ENCODE measurements at places on chromosomes 7 and 10. TPM values are rescaled to one million over a fixed set of nuclear protein-coding genes. Genes with fewer than 3 reads are reported as not detected.
A peak's percentile ranks its signal among the peaks of the same experiment; 100 is the strongest.

DNA sequence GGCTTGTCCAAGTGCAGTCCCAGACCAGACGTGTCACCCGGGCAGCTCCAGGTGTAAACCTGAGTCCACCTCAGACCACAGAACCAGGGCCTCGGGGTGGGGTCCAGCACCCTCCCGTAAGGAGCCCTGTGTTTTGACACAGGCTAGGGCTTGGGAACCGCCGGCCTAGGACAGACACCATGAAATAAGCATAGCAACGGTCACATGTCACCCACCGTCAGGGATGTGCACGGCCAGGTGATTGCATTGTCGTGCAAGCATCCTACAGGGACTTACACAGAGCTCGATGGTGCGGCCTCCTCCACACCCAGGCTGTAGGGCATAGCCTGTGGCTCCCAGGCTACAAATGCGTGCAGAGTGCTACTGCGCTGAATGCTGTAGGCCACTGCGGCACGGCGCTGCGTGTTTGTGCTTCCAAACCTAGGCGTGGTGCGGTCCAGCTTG, 10.6 kb downstream of the ZFAND2A start:
- DNase-seq = no peak

DNA sequence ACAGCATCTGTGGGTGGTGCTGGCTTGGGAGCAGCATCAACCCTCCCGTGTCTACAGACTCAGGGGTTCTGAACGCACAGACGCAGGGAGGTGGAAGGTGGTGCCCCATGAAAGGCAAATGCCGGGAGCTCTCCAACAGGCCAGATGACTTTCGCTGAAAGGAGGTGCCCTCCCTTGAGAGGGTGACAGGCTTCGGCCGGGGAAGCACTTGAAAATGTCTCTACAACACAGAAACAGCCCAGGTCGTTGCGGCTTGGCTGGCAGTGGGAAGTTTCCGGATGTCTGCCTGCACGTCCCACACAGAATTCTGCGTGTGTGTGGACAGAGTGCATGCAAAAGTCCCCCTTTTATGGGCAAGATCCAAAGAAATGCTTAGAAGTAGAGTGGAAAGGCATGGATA, 239.6 kb downstream of the SKAP2 start:
- no peak for DNase-seq

- no peak for DNase-seq
These were observed 44.1 kb upstream of the PARD3 start for GRCh38 chr10:34859170-34859569.

DNA sequence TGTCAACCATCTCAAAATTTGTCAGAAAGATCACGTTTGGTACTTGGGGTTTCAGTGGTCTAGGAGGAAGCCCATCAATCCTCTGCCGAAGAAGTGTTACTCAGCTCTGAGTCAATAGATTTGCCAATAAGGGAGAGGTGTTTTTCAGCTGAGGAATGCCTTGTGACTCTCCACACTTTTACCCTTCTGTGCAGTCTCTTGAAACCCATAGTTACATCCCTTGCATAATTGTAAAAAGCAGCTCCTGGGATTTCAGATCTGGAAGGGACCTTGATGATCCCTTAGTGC, 47.5 kb downstream of the INSYN2A start:
- no peak for DNase-seq

DNA sequence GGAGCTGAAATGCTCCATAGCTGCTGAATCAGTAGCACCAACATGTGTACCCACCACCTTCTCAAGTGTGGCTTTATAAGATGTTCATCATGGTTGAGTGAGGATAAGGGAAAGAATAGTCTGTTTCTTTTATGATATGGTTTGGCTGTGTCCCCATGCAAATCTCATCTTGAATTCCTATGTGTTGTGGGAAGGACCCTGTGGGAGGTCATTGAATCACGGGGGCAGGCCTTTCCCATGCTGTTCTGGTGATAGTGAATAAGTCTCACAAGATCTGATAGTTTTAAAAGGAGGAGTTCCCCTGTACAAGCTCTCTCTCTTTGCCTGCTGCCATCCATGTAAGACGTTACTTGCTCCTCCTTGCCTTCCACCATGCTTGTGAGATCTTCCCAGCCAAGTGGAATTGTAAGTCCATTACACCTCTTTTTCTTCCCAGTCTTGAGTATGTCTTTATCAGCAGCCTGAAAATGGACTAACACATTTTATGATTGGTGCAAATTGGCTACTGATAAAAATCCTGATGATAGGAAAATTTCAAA, 799.9 kb downstream of the TNS3 start:
- DNase-seq = no peak

The CYP2C18 gene
- 0.57 TPM for total RNA-seq

GRCh38 chr7:51292596-51292995, 24.0 kb downstream of the COBL start:
- DNase-seq = no peak

The ADAM8 gene
- 220 TPM for total RNA-seq

- DNase-seq = no peak
These were observed 41.2 kb upstream of the SDK1 start for GRCh38 chr7:3259711-3260400.

The IKZF1 gene
- 360 TPM for total RNA-seq

The CABCOCO1 gene
- total RNA-seq = not detected

- DNase-seq = no peak
These were observed 96.9 kb upstream of the PLXDC2 start for GRCh38 chr10:19719284-19719683.

DNA sequence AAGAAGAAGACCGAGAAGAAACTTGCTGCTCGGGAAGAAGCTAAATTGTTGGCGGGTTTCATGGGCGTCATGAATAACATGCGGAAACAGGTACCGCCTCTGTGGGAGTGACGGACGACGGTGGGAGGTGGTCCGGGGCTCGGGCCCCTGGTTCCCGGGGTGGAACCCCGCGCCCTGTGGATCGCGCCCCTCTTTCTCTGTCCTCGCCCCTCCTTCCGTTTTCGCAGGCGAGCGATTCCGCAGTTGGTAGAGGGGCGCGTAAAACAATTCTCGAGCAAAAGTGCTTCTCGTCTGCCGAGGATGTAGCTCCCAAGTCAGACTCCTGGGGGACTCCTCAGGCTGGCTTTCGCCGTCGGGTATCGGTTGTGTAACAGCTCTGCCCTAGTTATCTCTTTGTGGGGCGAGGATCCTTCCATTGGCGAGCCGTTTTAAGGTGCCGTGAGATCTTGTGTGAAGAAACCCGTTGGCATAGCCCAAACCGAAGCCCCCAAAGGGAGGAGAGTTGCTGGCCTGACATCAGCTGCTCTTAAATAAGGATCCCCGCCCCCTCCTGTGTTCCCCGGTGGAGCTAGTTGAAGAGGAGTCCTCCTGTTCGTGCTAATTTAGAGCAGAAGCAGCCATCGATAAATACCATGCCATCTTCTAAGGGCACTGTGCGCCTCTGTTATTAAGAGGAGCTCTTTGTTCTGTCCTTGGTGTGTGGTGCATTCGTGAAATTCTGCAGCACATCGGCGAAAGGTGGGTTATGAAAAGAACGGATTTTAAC, 655 bp downstream of the KLHL7 start:
- peak; percentile 52 for DNase-seq

GRCh38 chr7:128734890-128735289, 4.3 kb upstream of the CALU start:
- no peak for DNase-seq

- no peak for DNase-seq
These were observed 217.7 kb upstream of the ETV1 start for GRCh38 chr7:14207138-14207537.

- DNase-seq = no peak
These were observed 238.6 kb downstream of the MGMT start for GRCh38 chr10:129705676-129706075.

The ENTPD7 gene
- 7.5 TPM for total RNA-seq

DNA sequence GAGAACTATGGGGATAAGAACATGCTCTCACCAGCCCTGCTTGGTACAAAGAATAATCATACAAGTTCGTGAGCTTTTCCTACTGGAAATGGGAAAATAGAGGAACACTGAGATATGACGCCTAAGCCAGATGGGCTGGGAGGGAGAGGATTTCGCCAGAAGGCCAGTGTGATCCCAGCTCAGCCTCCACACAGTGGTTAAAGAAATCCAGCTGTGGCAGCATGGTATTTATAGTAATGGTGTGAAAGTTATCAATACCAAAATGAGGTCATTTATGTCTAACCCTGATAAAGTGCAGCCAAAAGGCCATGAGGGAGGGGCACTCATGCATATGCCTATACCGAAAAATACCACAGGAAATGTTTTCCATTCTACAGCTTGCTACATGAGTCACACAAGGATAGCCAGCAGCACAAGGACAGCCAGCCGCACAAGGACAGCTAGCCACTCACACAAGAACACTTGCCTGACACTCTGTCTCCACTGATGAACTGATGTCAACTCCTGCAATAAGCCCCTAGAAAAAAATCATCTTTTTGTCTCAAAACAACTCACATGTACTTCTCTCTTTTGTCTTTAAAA, 49.4 kb downstream of the FRMPD2 start:
- DNase-seq = no peak

- no peak for DNase-seq
These were observed 2.5 kb upstream of the LAMB4 start for GRCh38 chr7:108132551-108133265.

The C10orf90 gene
- not detected for total RNA-seq

DNA sequence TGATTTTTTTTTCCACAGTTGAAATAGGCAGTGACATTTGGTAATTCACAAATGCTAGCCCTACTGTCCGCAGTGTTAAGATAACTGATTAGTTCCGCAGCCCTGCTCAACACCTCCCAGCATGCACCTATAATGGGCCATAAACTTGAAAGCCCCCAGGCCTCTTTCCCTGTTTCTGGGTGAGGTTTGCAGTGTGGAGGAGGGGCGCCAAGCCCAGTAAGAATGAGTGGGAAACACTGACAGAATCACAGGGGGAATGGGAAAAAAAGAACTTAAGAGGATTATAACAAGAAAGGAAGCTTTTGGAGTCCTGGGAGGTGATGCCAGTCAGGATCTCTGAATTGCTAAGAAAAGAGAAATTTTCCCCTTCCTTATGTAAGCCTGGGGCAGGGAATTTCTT, 39.6 kb upstream of the SP8 start:
- DNase-seq = no peak

The AKR1C1 gene
- 0.97 TPM for total RNA-seq

DNA sequence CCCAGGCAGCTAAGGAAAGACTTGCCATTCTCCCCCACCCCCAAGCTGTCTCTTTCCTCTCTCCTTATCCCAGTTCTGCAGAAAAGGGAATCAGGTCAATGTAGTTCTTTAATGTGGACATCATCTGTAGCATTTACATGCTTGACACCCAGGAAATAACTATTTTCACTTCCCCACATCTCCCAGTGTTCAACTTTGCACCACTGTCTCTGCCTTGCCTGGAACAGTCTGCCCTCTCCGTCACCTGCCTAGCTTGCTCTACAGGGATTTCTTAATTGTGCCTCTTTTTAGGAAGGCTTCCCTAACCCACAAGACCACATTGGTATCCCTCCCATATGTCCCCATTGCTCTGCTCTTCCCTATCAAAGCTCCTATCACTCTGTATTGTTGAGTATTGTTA, 45.9 kb upstream of the TOMM7 start:
- DNase-seq = no peak

GRCh38 chr10:8312781-8313180, 258.3 kb downstream of the GATA3 start:
- DNase-seq = no peak

- DNase-seq = no peak
These were observed 4.8 kb downstream of the MNX1 start for GRCh38 chr7:157005456-157006204.

GRCh38 chr10:58661336-58661735, 148.7 kb downstream of the BICC1 start:
- DNase-seq = no peak

GRCh38 chr7:91778416-91778815, 102.1 kb downstream of the MTERF1 start:
- no peak for DNase-seq

DNA sequence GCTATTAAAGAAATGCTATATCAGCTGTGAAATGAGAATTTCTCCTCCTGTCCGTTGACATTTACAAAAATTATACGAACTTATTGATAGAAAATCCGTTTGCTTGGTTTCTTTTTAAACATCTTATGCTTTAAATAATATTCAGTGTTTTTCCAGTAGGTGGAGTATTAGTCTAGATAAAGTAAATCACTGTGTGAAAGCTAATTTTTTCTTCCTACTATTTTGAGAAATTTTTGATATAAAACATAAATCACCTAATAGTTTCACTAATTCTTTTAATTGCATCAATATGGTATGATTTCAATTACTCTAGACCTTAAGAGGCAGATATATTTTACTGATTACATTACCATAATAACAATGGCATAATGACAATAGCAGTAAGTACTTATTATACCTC, 335.2 kb upstream of the C7orf33 start:
- DNase-seq = no peak

DNA sequence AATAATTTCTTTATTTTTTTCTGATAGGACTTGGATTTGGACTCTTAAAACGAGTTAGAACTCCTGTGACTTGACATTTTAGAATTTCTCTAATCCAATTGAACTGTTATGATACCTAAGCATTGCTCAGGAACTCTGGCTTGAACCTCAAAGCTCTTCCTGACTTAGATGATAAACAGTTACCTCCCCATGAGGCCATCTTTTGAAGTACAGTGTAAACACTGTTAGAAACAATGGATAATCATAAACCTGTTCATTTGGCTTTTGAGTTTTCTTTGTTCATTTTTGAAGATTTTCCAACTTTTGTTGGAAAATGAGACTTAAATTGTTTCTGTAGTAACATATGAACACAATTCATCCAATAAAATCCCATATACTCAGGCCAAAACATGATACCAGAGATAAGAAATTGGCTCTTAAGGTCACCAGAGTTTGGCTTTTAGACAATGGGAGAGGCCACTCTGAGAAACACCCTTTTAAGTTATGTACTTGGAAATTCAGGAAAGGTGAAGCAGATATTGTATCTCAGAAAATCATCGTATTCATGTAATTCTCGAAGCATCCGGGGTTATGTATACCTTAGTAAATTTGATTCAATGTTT, 59.6 kb downstream of the RUNDC3B start:
- DNase-seq = no peak

GRCh38 chr10:46052057-46052790, 6.2 kb upstream of the MSMB start:
- DNase-seq = no peak

DNA sequence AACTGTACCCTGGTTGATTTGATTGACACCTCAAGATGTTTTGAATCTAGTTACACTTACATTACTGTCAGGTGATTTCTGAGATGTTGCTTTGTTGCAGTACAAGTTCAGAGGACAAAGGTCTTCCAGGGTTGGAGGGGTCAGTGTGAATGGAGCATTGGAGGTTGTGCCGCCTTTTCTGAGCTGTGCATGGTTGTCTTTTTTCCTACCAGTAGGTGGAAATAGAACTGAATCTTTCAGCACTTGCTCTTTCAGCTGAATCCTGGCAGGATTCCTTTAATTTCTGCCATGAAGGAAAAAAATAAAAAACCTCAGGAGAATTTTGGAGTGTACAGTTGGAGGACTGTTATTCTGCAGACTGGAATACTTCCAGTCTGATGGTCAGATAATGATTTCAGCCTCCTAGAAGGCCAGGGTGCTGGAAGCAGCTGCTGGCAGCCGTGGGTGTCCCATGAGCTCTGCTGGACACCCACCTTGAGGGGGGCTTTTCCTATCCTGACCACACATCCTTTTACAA, 82.7 kb downstream of the PLCE1 start:
- no peak for DNase-seq

- DNase-seq = no peak
These were observed 2.8 kb upstream of the BCL7B start for GRCh38 chr7:73560109-73560835.

All from activated T-helper 2 cell treated with anti-CD3 and anti-CD28 coated beads, Interferon-gamma antibody, Interleukin-2, Interleukin-4, amounts not matched to agents 10 μg/mL and 5 μg/mL and 100 μg/mL, durations not matched to agents 14 hours and 24 hours and 36 hours (primary cell).